RCC 7860 (cell line): ENCODE measurements at places on chromosomes 4 and X.
A peak's percentile ranks its signal among the peaks of the same experiment; 100 is the strongest.

DNA sequence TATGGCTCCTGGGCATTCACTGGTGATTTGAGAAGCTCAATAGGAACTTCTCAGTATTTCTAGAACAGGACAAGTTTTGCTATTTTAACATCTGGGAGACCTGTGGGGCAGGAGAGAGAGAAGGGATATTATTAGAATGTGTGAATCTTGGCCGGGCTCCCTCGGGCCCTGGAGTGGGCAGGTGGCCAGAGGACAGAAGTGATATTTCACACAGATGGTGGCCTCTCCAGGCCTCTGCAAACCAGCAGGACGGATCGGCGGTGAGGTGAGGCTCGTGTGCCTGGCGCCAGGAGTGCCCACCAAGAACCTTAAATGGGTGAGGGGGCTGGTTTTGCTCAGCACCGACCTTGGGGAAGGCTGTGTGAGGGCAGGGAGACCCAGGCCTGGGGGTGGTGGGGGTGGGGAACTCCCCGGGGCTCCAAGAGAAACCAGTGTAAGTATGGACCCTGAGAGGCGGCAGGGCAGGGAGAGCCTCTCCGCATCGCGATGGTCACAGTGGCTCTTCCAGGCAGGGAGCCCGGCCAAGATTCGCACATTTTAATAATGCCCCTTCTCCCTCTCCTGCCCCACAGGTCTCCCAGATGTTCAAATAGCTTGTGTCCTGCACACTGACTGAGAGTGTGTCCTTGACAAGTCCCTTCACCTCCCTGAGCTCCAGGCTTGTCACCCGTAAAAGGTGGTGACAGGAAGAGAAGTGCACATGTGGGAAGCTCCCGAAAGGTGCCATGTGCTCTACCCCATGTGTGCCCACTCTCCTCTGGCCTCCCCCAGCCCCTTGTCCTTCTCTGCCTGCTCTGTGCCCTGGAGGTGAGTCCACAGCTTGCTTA is 64.9 kb downstream of the SORCS2 start:
- no peak for DNase-seq

DNA sequence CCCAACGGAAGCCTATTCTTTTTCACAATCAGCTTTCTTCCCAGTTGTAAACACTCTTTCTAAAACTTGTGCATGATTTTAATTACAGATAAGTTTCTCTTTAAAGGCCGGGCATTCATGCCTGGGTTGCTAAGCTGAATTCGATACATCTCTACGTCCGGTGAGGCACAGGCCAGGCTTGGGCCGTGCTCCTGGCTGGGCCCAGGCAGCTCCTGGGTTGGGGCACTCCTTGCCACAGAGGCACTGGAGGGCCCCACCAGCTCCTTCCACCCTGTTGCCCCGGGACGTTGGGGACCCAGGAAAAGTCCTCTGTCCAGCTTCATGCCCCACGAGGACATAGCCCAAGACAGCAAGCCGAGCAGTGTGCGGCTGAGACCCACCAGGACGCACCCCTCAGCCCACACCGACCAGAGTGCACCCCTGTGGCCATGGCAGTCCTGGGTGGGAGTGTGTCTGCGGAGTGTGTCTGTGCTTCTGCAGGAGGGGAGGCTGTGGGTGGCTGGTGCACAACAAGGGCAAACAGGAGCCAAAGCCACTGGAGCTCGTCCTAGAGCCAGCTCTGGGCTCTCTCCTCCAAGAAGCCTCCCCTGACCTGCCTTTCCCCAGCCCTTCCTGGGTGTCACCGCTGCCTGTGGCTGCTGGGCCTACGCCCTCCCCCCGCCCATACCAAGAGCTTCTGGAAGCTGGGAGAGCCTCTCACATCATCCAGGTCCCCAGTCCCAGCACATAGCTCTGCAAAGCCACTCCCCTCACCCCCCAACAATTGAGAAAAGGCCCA is 128.0 kb upstream of the NKX1-1 start:
- no peak for DNase-seq

GRCh38 chr4:19379191-19379708 is 872.5 kb upstream of the SLIT2 start:
- DNase-seq: no peak

- DNase-seq: no peak
Measured at GRCh38 chr4:61752617-61753016, 552.5 kb downstream of the ADGRL3 start.

DNA sequence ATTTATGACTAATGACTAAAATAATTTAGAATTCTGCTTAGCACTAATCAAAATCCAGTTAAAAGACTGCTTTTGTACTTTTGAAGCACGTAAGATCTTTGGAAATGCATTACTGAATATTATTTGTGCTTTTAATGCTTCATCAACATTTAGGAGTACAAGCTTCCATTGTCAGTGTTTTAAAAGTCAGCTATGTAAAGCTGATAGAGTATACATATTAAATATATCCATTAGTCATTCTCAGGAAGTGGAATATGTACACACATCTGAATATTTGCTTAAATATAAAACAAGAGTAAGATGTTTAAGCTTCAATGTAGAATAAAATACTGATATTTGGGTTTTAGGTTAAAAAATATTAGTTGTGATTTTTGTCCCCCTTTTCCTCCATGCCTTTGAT is 54.1 kb downstream of the ANK2 start:
- no peak for DNase-seq

DNA sequence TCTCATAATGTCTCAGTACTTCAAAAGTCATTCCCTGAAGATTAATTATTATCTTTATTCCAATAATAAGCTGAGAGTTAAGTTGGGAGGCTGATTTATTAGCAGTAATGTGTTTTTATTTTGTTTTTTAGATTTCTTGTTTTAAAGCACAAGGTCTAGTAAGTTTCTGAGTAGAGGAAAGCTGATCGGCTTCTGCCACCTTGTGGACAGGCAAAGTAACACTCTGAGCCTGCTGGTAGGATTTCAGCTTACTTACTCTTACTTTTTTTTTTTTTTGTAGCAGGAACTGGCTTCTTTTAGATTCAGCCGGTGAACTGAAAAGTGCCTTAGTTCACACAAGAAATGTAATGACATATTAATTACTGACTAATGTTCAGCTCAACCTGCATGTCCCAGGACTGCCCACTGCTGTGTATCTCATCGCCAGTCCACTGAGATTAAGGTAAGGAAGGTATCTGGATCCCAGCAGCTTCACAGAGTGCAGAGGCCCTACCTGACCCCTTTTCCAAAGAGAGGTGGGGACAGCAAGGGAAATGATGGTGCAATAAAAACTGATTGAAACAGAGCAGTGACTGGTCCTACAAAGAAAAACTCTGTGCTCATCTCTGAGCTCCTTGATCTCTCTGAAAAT is 126.5 kb downstream of the ADGRA3 start:
- DNase-seq: peak; percentile 39

GRCh38 chr4:7687006-7687405 is 252.3 kb upstream of the PSAPL1 start:
- no peak for DNase-seq

GRCh38 chrX:125681058-125681457 is 361.4 kb downstream of the TEX13C start:
- no peak for DNase-seq

DNA sequence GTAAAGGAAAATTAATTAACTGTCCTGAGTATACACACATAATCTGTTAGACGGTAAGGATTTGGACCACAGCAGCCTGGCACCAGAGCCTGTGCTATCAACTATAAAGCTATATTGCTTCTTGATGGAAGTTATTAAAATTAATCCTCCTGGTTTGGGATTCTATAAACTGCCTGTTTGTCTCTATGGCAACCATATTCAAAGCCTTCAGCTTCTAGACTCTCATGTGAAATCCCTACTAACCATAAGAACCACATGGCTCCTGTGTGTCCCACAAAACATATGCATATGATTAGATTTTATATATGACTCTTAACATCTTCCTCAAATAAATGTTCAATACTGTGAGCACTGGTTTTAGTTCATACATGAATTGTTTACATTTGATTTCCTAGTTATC is 380.8 kb downstream of the ANKRD50 start:
- no peak for DNase-seq

DNA sequence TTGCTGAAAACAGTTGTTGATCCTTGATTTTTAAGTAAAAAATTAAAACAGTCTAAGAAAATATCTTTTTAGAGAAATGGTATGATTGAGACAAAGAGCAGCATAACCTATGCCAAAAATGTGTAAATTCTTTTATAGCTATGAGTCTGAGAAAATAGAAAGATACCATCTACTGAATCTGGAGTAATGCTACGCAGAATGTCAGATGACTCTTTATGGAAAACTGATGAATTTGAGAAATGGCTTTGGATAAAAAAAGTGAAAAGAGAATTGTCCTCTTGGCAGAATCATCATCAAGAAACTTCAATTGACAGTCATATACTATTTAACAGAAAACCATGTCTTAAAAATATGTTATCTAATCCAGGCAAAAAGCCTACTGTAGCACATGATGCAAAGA is 183.1 kb downstream of the FAT4 start:
- no peak for DNase-seq

DNA sequence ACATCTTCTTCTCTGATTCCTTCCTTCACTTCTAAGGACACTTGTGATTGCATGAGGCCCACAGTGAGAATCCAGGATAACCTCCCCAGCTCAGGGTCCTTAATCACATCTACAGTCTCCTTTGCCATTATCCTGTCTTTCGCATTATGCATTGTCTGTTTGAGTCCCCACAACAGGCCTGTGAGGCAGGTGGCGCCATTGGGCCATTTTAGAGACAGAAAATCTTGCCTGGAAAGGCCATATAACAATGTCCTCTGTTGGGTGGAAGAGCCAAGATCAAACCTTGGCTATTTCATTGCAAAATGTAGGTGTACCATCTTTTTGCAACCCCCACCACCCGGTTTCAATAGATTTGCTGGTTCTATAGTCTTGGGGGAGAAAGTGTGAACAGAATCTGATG is 11.8 kb upstream of the DCUN1D4 start:
- no peak for DNase-seq

- no peak for DNase-seq
Measured at GRCh38 chr4:53505947-53506346, 85.3 kb downstream of the LNX1 start.

- no peak for DNase-seq
Measured at GRCh38 chrX:148556498-148556897, 56.1 kb downstream of the AFF2 start.

DNA sequence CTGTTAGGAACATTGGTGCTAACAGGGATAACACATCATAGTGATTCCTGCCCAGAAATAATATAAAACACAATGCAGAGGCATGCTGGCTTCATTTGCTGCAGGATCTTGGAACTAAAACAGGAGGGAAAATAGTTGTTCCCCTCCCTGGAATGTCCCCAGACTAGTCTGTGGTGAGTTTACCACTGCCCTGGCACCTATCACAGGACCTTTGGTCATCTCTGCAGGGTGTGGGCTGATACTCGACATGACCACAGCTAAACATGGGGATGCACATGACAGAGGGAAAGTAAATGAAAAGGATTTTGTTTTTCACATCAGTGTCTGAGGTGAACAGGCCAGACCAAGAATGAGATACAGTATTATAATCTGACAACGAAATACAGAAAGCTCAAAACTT is 160.2 kb upstream of the DKK2 start:
- no peak for DNase-seq

- DNase-seq: no peak
Measured at GRCh38 chr4:10333942-10334341, 123.3 kb downstream of the ZNF518B start.

DNA sequence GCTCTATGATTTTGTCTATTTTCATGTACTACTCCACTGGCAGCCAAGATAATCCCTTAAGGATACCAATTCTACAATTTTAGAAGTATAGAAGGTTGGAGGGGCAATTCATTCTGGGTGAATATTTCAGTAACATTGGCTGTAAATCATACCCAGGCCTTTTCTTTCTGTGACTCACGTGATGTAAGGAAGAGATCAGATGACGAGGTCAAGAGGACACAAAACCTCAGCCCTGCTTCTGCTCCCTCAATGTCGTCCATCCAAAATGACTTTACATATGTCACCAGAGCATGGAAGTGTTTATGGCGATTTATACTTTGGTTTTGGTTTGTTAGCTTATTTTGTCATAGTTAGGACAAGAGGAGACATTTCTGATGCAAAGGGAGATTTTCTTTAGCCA is 70.7 kb upstream of the SLC4A4 start:
- DNase-seq: peak; percentile 48

DNA sequence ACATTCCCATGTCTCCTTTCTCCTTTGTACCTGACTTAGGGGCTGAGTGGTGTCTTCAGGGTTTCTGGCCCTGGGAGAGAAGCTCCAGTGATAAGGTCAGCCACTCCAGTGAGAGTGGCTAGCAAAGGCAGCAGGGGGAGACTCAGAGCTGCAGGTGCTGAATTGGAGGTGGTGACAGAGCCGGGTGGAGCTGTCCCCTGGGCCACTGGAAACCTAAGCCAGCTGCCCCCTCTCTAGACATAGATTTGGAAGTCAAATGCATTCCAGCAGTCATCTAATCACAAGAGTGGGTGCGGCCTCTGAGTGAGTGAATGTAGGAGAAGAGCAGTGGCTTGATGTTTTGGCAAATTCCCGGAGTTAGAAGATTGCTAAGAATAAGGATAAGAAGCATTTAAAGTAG is 28.5 kb downstream of the TRIM2 start:
- DNase-seq: no peak

DNA sequence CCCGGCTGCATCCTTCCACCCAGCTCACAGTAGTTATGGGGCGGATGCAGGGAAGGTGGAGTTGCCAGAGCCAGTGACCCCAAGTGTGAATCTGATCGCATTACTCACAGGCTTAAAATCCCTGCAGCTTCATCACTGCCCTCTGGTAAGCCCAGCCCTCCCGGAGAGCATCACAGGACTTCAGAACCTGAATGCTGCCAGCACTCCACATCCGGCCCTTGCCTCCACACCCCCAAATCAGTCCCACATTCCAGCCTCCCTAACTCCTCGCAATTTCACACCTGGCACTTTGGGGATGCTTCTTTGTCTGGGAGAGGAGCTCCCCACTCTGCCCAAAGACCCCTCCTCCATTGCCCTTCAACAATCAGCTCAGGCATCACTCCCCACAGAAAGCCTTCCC is 15.6 kb downstream of the RASL11B start:
- DNase-seq: no peak

GRCh38 chr4:98930311-98930865 is 1.5 kb upstream of the EIF4E start:
- DNase-seq: no peak

- DNase-seq: no peak
Measured at GRCh38 chr4:136558940-136559494, 973.3 kb downstream of the PCDH18 start.

DNA sequence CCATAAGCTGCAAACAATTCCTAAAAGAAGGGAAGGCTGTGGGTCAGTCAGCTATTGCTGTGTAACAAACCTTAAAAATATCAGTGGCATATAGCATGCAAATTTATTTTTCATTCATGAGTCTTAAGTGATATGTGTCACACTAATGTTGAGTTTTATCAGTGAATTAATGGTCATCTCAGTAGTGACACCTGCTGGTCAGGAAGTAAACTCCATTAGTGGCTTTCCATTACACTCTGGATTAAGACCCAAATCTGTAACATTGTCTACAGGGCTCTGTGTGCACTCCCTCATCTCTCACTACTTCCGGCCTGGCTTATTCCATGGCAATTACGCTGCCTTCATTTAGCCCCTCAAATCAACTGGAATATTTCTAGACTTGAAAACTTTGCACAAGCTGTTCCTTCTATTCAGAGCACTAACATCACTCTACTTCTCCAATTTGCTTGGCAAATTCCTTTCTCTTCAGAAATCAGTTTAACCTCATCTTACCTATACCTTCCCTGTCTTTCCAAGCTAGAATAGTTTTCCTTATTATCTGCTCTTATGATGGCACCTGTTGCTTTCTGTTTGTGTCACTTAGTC is 217.3 kb upstream of the TAPT1 start:
- DNase-seq: peak; percentile 17
